ENCODE measurements at places on chromosomes 12 and 14.

DNA sequence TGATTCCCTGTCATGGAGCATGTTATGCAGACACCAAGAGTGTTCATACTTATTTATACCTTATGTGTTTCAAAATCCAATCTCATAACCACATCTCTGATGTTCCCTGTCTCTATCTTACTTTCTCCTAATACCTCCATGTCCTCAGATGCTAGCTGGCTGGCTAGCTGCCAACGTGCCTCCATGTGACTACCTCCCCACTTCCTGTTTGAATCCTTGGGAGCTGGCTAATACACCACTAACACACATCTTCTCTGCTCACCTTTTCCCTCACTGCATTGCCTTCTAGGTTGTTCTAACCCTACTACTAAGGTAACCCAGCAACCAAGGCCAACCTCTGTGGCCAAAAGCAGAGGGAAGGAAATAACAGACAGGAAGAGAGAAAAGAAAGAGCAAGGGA lies 27.3 kb downstream of the TTC5 start:
- DNase-seq: no peak

GRCh38 chr12:96497855-96498254 lies 8.5 kb downstream of the CFAP54 start:
- no peak for DNase-seq

- no peak for DNase-seq
Observed at GRCh38 chr14:67999705-68000384, 180.3 kb downstream of the RAD51B start.

GRCh38 chr14:94113908-94114588 lies 3.5 kb downstream of the IFI27 start:
- DNase-seq: no peak

- no peak for DNase-seq
Observed at GRCh38 chr12:20865873-20866272, 55.4 kb downstream of the SLCO1B3 start.

DNA sequence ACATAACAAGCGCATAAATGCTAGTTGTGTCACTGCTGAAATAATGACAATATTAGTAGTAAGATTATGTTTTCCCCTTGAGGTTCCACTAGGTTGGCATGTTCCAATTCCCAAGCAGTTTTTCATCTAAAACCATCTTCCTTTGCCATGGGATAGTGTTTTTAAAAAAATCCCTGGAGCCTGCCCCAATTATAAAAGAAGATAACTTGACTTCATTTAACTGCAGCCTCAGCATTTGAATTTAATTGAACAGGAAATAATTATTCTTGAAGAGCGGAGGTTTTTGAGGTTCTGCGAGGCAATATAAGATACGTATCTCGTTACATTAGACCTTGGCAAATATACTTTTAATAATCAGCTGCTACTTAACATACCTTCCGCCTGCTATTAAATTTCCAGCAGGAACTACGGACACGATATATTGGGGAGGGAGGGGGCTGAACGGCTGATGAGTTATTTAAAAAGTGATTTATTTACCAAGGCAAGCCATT lies 65.2 kb upstream of the HSPB8 start:
- DNase-seq: no peak

GRCh38 chr12:98939350-98939749 lies 294.3 kb downstream of the APAF1 start:
- DNase-seq: no peak

DNA sequence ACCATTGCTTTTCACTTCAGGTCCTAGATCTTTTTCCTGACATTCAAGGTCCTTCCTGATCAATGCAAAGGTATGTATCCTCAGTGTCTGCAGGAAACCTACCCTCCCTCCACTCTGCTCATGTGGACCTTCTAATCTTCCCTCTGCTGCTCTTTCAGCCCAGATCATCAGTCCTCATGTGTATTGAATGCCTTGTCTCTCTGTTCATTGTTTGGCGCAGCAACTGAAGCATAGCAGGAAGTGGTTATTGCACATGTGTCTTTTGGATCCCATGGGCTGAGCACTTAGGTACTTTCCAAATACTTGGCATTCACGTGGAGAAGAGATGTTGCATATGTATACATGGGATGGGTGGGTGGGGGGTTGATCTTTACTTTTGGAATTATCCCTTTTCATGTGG lies 4.3 kb upstream of the NIN start:
- no peak for DNase-seq

GRCh38 chr12:8668441-8668840 lies 5.8 kb upstream of the MFAP5 start:
- DNase-seq: no peak

DNA sequence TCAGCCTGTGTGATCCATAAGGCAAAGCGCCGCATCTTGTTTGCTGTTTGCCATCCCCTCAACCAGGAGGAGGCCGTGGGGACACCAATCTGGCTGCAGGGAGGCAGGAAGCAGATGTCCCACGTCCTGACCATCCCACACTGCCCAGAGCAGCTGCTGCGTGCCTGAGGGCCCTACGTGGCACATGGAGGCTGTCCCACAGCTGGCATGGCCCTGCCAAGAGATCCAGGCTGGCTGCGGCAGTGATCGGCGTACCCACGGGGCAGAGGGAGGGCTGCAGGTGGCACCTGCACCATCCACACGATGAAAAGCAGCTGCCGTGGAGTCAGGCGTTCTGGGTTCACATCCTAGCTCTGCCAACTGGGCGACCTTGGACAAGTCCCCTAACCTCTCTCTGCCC lies 42.0 kb downstream of the NCOR2 start:
- DNase-seq: no peak

GRCh38 chr14:88049266-88049665 lies 44.3 kb downstream of the GPR65 start:
- DNase-seq: no peak

GRCh38 chr12:85568395-85569103 lies 267.7 kb downstream of the RASSF9 start:
- no peak for DNase-seq

DNA sequence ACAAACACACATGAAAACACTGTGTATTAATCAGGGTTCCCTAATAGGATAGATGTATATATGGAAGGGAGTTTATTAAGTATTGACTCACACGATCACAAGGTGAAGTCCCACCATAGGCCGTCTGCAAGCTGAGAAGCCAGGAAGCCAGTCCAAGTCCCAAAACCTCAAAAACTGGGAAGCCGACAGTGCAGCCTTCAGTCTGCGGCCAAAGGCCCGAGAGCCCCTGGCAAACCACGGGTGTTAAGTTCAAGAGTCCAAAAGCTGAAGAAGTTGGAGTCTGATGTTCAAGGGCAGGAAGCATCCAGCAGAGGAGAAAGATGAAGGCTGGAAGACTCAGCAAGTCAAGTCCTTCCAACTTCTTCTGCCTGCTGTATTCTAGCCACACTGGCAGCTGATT lies 1085.0 kb upstream of the TMEM132C start:
- DNase-seq: no peak

- no peak for DNase-seq
Observed at GRCh38 chr14:94560291-94560665, 964 bp upstream of the SERPINA4 start.

DNA sequence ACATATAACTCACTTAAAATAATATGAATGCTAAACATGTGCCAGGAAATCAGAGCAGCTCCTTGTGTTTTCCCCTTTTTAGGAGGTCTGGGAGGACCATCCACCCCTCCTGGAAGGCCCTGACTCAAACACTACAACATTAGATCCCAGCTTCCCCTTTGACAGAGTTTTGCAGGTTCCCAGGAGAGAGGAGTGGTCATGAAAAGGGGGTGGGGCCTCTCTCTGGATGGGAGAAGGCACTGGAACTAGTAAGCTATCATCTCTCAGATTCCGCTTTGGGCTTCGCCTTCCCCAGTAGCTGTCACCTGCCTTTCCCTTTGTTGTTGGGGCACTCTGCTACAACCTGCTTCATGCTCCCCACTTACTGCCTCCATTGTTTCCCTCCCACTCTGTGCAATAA lies 149.2 kb downstream of the ZFP36L1 start:
- no peak for DNase-seq

GRCh38 chr12:12804011-12804410 lies 9.1 kb upstream of the DDX47 start:
- no peak for DNase-seq

GRCh38 chr14:31934767-31935266 lies 142.3 kb upstream of the ARHGAP5 start:
- DNase-seq: no peak

DNA sequence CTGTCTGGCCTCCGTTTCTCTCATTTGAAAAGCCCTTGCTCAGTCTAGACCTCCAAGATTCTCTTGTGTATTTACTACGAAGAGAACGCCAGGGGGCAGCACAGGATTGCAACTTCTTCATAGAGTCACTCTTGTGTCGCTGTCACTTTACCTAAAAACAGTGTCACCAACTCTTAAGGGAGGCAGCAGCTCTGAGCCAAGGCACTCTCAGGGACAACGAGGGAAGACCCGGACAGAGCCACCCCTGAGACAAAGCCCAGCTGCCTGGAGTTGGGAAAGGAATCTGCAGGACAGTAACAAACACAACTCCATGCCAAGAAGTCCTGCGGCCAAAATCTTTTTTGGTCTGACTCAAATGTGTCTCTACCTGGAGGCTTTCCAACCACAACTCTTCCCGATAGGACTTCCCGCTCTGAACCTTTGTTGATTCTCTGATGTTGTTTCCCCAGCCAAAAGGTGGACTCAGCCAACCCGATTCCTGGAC lies 9.6 kb upstream of the RPAP3 start:
- DNase-seq: peak; percentile 70

- DNase-seq: peak; percentile 69
Observed at GRCh38 chr14:100078997-100079725, 13.9 kb downstream of the EVL start.

- DNase-seq: peak; percentile 90
Observed at GRCh38 chr14:105045710-105046326, 19.4 kb downstream of the GPR132 start.

- DNase-seq: no peak
Observed at GRCh38 chr12:131164096-131164872, 210.6 kb downstream of the ADGRD1 start.

- DNase-seq: no peak
Observed at GRCh38 chr12:95774311-95775045, 16.1 kb downstream of the NTN4 start.

DNA sequence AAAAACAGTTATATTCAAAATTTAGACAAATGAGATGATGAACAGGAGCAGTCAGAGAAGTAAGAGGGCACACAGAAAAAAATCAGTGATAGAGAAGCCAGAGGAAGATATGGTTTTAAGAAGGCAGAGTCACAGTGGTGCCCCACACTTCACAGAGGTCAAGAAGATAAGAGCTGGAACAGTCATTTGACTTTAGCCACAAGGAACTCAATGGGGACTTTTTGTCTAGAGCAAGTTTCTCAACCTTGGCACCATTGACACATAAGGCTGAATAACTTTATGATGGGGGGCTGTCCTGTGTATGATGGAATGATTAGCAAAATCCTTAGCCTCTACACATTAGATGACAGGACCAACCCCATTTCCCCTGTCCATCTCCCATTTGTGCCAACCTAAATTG lies 172.8 kb upstream of the PLEKHG7 start:
- DNase-seq: no peak

DNA sequence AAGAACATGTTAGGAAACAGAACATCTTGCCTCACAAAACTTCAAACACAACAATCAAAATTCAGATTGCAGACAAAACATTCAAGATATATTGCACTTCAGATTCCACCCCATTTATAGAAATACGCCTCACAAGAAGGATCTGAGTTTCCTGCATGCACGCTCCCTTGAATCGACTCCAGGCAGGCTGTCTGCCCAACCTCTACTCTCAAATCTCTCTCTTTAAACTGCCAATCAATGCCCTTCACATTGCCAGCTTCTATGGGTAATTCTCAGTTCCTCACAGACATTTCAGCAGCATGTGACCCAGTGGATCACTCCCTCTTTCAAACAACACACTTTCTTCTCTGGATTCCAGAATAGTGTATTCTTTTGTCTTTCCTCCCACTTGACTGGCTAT lies 184.1 kb downstream of the PRKD1 start:
- no peak for DNase-seq

DNA sequence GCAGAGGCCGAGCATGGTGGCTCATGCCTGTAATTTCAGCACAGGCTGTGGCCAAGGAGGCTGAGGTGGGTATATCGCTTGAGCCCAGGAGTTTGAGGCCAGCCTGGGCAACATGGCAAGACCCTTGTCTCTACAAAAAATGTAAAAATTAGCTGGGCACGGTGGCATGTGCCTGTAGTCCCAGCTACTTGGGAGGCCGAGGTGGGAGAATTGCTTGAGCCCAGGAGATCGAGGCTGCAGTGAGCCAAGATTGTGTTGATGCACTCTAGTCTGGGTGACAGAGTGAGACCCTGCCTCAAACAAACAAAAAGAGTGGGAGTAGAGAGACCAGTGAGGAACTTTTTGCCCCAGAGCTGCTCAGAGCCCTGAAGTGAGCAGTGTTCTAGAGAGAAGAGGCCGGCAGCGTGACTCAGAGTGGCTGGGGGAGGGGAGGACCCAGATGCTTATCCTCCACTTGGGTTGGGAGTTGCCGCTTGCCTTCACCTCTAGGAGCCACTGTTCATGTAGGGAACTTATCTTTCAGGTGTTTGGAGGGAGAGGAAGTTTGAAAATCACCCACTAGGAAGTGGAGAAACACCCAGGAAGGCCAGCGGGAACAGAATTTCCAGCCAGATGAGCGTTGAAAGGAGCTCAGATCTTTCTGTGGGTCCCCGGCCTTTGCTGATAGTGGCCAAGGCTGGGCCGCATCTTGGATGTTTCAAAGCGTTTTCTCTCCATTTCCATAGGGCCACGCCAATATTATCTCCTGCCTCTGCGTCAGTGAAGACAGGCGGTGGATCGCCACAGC lies 15.3 kb downstream of the CFAP251 start:
- DNase-seq: no peak

- no peak for DNase-seq
Observed at GRCh38 chr12:72679147-72679757, 407.1 kb downstream of the TRHDE start.

GRCh38 chr12:127278351-127278750 lies 988.6 kb upstream of the TMEM132C start:
- DNase-seq: no peak

DNA sequence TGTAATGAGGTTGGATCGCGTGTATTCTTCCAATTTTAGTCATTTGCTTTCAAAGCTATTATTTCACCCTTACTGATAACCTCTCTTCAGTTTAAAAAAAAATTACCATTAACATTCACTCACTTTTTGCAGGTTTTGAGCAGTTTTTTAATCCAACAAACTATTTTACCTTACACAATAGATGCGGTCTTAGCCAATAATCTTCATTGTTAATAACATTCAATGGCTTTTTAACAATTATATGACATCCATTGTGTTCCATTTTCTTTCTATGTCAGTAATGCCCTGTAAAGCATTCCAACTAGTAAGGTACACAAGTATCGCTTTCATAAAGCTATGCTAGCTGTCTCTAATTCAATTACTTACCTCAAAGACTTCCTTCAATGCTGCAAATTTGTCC lies 18.9 kb upstream of the OTX2 start:
- DNase-seq: no peak

Data from activated CD4-positive, alpha-beta T cell treated with anti-CD3 and anti-CD28 coated beads for 1 hour (primary cell).